ENCODE measurements at places on chromosomes 7 and 10.

- DNase-seq = no peak
Observed at GRCh38 chr10:34864149-34865067, 49.3 kb upstream of the PARD3 start.

DNA sequence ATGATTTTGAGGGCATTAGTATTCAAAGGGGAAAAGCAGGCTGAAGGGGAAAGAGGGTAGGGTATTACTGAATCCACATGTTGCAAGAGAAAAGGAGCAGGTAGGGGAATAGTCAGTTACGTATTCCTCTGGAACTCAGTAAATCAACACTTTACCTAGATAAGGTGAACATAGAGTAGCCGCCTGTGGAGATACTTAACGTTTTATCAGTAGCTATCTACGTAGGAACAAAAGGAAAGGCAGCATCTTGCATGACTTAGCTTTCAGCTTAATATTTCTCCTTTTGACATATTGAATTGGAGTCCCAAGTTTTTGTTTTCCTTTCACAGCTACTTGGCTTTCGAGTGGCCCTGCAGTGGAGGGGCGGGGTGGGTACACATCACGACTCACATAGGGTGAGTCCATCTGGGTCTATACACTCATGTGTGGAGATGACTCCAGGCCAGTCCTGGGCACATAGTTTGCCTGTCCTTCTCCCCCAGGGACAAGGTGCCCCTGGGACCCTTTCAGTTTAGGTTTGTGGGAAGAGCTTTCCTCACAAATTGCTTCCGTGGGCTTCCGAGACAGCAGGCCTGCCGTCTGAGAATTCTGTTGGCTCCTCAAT lies 48.1 kb downstream of the CCNY start:
- DNase-seq = no peak

GRCh38 chr10:92284112-92284704 lies 6.7 kb downstream of the CPEB3 start:
- peak; percentile 65 for DNase-seq

- DNase-seq = no peak
Observed at GRCh38 chr7:14892961-14893360, 9.6 kb downstream of the DGKB start.

DNA sequence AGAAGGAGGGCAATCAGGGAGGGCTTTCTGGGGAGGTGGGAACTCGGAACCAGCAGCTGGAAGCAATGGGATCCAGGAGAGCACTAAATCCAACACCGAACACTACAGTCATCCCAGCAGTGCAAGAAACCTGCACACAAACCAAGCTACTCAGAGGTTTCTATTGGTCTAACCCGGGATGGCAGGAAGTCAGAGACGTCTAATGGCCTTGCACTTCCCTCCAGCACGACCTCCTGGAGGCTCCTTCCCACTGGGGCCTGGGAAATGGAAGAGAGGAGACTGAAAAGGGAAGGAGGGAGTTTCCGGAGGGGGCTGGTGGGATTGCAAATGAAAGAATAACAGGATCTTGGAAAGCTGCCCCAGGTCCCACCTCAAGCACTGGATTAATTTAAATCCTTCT lies 56.3 kb downstream of the TEX36 start:
- DNase-seq = no peak

DNA sequence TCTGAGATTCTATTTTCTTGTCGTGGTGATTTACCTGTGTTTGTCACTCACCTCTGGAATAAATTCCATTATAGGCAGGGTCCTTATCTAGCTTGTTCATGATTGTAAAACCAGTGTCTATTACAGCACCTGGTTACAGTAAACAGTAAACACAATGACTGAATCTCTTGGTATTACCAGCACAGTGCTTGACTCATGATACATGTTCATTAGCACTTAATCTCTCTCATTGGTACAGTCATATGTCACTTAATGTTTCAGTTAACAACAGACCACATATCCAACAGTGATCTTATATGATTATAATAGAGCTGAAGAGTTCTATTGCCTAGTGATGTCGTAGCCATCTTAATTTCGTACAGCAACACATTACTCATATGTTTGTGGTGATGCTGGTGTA lies 1.6 kb upstream of the TASOR2 start:
- DNase-seq = no peak

DNA sequence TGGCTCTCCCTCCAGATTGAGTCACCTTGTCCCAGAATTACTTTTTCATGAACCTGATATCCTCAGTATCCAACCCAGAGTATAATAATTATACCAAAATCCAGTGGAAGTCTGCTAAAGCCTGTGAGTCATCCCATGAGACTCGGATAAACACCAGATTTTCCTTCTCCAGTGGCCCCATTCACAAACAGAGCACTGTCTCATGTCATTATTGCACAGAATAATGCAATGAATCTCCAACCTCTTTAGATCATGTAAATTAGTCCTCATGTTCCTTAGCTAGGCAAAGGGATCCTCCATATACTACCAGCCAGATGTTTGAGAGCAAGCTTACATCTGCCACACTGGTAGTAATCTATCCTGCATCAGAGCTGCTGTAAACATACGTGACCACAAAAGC lies 89.0 kb downstream of the AMPH start:
- DNase-seq = no peak

Measured in MV-4-11 (cell line).